GM23248 (cell line): ENCODE measurements at places on chromosomes 1 and 21. TPM values are rescaled to one million over a fixed set of nuclear protein-coding genes. Genes with fewer than 3 reads are reported as not detected.

Gene IQCC
- 0.97 and 1.4 TPM in 2 replicates for total RNA-seq

DNA sequence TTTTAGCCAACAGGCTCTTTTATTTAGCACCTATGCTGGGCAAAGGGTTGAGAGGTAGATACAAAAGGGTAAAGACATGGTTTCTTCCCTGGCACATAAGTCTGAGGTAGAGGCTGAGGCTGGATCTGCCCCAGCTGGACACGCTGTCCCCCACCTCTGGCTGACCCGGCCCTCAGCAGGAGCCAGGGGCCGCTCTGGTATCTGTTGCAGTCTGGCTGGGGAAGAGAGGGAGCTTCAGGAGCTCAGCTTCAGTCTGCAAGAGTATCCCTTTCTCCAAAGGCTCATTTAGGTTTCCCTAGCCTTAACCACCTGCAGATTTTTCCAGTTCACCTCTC, 14.2 kb downstream of the BLACAT1 start:
- H3K4me3 ChIP-seq: no peak overlapping the region
- peaks cover 30% of the 10 kb centered on the region for H3K27me3 ChIP-seq
- H3K36me3 ChIP-seq: no peaks in the 10 kb centered on the region
- H3K4me1 ChIP-seq: no peaks in the 10 kb centered on the region

Gene CFHR4
- total RNA-seq: not detected in 2 replicates

DNA sequence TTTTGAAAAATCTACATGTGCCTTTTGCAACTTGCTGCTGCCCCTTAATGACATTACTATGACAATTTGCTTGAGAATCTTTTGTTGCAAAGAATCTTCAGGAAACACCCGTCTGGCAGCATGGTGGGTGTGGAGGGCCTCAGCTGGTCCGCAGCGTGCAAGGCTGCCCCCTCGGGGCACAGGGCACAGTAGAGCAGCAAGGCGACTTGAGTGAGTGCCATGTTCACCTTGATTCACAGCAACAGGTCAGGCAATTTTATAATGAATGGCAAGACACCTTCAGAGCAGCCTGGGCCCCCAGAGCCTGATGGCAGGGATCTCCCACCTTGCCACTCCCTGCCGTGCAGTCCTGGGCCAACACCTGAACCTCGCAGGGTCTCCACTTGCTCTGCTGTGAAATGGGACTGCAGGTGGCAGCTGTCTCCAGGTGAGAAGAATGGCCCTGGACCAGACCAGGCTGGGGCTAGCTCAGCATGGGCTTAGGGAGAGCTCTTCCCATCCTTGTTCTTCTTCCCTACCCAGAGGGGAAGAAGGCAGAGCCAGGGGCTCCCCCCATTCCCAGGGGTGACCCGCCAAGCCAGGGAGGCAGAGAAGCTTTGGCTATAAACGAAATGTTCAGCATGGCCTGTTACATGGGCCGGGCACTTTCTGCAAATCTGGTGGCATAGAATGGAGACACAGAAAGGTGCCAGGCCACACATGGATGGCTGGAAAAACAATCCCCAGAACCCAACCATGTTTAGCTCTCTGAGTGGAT, 34.5 kb upstream of the ACTRT2 start:
- no peaks in the 10 kb centered on the region for H3K4me1 ChIP-seq
- DNase-seq: no peak
- H3K27ac ChIP-seq: no peak overlapping the region
- no peaks in the 10 kb centered on the region for H3K36me3 ChIP-seq
- no peak overlapping the region for H3K4me3 ChIP-seq

GRCh38 chr1:92536211-92536979, 49.7 kb upstream of the GFI1 start:
- no peak overlapping the region for H3K27ac ChIP-seq
- H3K4me1 ChIP-seq: peaks cover 24% of the 10 kb centered on the region
- no peak for DNase-seq
- no peaks in the 10 kb centered on the region for H3K27me3 ChIP-seq
- no peak overlapping the region for H3K4me3 ChIP-seq
